ENCODE measurements at places on chromosomes 1 and 21.

DNA sequence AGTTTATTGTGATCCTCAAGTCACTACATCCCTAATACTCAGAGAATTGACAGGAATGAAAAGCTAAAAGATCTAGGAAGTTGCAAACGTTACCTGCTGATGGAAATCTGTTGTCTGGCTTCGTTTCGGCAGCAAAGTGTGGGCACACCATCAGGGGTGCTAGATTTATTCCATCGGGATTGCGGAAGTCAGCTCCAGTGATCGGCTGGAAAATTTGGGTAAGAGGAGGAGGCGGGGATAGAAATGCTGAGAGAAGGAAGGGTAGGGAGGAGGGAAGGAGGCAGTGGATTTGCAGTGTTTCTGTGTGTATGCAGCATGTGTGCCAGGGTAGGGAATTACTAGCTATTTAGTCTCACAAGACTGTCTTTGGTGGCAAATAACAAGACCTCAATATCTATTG is at the start of gene CTSK:
CTSK (minus strand) TSS at position 140 of the 400 bp plus-strand sequence. CDS start 1,455 bp downstream, outside the sequence.
- DNase-seq: peak; percentile 39

DNA sequence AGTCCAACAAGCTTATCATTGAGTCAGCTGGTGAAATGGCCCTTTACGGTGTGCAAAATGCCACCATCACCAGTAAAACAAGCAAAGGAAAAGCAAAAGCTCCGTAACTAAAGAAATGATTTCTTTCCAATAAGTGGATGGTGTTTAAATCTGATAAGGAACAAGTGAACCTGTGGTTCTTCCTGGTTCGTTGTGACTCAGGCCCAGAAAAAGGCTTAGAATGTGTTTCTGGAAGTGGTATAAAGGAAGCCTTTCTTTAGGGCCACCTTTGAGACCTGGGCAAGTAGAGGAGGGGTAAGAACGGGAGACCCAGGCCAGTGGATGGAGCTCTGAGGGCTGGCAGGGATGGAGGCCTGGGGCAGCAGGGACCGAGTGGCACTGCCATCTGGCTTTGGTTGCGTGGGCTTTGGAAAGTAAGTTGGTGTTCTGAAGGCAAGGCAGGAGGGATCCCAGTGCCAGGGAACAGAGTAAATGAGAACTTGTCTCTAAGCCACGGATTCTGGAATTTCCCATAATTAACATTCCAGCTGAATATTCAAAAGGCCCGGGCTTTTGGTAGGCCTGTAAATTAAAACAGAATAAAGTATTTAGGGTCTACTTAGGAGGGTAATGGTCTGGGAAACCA is 87.9 kb upstream of the LMO4 start:
- DNase-seq: no peak

DNA sequence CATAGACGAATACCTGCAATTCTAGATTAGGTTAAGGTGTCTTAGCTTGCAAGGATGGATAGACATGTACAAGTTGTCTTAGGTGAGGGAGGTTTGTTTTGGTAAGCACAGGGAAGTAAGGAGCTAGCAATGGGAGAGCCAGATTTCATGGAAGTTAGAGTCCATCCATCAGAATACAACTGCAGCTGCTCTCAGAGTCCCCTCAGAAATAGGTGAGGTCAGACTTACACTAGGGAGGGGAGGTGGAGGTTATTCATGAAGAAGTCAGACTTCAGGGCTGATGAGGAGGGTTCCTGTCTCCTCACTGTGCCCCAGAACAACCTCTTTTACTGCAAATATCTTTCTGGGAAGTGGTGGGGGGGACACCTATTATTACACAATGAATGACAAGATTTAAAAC is 85.3 kb downstream of the KCTD3 start:
- no peak for DNase-seq

GRCh38 chr1:201636510-201636971 is 97.6 kb downstream of the NAV1 start:
- no peak for DNase-seq

- DNase-seq: no peak
Observed at GRCh38 chr1:38576241-38576640, 283.3 kb downstream of the RRAGC start.

DNA sequence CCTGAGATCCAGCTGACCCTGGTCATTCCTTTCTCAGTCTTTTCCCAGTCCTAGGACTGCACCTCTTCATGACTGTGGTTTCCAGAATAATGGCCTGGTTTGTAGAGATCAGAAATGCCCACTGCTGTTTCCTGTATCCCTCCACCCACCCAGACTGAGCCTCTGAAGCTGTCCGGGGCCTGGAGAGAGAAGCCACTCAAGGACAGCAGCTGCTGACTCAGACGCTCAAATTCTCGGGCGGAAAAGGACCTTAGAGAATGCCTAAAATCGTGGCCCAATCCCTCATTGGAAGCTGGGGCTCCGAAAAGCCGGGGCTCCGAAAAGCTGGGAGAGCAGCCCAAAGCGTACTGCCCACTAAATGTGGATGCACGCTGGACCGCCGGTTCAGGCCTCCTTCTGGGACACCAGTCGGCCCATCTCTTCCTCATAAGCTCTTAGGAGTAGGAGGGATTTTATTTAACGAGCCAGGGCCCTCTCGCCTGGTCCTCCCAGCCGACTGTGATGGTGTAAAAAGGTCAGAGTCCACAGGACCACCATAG is 7.8 kb upstream of the GPR61 start:
- no peak for DNase-seq

- DNase-seq: peak; percentile 15
Observed at GRCh38 chr1:226406401-226406881, 1.5 kb downstream of the PARP1 start.

DNA sequence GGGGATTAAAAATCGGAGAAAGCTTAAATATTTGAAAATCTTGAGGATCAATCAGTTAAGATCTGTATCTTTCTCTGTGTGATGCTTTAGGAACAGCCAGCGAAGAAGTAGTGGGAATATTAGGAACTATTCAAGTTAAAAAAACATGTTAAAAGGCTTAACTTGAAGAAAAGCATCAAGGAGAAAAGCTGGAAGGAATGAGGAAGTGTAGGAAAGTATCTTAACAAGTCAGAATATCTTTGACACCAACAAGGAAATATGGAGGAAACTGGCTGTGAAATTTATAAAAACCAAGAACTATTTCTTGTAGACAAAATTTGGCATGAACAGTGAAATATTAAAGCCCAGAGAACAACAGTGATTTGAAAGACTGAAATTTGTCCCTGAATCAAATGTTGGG is 60.4 kb downstream of the ATF6 start:
- DNase-seq: no peak

DNA sequence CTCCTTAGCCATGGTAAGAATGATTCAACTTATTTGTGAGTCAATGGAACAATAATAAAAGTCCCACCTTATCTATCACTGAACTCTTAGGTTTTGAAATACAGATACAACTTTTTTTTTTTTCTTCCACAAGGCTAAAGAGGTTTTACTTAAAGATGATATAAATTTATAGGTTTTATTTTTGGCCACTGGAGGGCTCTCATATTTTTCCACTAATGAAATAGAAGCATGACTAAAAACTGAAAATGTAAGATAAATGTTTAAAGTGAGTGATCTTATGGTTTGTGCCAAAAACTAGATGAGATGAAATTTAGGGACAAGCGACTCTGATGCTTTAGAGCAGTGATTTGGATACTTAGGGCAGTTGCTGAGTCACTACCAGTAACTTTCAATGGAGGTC is 499.0 kb downstream of the NUF2 start:
- peak; percentile 38 for DNase-seq

DNA sequence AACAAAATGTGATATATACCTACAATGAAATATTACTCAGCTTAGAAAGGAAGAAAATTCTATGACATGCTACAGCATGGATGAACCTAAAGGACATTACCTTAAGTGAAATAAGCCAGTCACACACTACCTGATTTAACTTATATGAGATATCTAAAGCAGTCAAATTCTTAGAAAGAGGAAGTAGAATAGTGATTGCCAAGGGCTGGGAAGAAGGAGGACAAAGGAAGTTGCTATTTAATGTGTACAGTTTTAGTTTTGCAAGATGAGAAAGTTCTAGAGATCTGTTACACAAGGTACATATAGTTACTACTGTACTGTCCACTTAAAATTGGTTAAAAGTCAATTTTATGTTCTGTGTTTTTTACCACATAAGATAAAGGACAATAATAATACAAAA is 87.5 kb upstream of the KCTD3 start:
- DNase-seq: no peak

- DNase-seq: peak; percentile 38
Observed at GRCh38 chr1:217747156-217747769, 116.1 kb downstream of the SPATA17 start.

- DNase-seq: peak; percentile 95
Observed at GRCh38 chr1:169363046-169363730, 4.4 kb downstream of the NME7 start.

DNA sequence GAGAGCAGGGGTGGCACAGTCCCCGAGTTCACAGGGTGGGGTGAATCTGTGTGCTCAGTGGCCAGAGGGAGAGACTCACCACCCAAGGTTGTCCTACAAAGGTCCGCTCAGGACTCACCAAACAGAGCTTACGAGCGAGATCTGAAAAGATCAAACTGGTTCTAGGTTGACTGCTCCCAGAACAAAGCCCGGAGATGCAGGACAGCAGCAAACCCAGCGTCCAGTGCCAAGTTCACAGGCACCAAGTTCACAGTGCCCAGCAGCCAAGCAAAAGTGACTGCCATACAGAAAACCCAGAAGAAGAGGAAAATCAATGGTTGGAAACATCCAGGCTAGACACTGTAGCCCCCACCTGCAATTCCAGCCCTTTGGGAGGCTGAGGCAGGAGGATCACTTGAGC is 35.7 kb downstream of the AGPAT3 start:
- no peak for DNase-seq

DNA sequence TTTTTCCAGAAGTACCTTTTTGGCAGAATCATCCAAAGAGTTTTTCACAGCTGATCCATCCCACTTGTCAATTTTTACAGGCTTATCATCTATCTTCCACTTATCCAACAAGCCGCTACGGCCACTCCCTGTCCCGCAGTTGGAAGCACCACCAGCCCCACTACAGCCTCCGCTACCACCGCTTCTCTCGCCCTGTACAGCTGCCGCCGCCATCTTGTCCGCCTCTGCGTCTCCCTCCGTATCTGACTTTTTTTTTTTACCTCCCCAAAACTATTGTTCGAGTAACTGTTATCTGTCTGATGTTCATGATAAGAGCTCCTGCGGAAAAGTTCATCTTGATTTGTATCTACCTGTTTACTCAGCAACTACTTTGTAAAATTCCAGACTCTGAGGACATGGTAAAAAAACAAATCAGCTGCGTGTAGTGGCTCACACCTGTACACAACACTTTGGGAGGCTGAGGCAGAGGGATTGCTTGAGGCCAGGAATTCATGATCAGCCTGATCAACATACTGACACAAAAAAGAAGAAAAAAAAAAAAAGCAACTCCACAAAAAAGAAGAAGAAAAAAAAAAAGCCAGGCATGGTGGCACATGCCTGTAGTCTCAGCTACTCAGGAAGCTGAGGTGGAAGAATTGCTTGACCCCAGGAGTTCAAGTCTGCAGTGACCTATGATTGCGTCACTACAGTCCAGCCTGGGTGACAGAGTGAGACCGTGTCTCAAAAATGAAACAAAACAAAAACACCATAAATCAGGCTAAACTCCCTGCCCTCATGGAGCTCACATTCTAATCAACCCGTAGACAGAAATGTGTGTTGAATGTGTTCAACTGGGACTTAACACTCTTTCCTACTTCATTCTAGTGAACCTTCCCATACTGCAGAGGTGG is 8.0 kb upstream of the EYA3 start:
- no peak for DNase-seq

All from fibroblast of upper back skin (primary cell).